ENCODE measurements at places on chromosomes 6 and 20.

DNA sequence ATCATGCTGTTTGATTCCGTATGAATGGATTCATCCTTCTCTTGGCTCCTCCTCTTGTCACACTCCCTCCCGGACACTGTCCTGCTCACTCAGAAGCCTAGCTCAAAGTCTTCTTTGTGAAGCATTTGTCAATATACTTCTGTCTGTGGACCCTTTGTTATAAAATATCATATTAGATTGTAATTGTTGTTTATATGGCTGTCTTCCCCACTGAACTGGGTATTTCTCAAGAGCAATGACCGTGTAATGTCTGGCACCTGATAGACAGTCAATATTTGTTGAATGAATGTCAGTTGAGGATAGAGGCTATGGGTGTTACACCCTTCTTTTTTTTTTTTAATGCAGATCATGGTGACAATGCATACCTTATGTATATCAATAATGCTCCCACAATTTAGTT is 335.3 kb downstream of the SOX4 start:
- no peak for DNase-seq

- no peak for DNase-seq
Observed at GRCh38 chr6:144283646-144284477, 1.3 kb upstream of the UTRN start.

DNA sequence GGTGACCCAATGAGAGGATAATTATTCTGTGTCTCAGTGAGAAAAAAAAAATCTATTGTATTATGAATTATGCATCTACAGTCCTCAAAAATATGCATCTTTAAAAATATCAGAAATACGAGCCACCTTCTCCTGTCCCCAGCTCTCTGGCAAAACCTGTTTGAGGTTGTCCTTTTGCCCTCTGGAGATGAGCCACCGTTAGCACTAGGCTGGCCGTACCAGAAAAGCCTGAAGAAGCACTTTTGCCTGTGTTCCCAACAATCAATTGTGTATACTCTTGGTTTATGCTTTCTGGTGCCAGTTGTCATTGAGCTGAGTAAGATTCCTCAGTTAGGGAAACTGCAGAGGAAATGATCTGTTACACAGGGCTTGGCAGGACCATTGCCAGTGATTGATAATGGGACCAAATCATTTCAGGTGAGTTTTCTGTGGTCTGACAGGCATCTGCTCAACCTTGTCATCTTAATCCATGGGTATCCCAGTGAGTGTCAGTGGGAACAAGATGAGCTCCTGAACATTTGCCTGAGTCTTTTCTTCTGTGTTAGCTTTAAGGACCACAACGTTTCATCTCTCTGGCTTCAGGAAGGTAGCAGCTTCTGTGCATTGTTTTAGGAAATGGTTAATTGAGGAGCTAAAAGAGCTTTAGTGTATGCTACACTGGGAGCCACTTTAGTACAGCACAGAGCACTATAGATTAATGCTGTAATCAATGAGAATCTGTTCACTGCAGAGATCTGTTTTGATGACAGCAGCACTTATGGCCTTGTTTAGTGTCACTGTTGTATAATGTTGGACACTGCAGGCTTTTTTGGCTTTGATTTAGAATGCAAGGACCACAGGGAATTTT is 330.1 kb downstream of the RIMS1 start:
- DNase-seq: no peak

GRCh38 chr6:5936140-5936539 is 70.6 kb downstream of the NRN1 start:
- DNase-seq: no peak

- no peak for DNase-seq
Observed at GRCh38 chr6:41637194-41638001, 870 bp upstream of the MDFI start.

GRCh38 chr6:168838037-168838399 is 397.0 kb downstream of the SMOC2 start:
- no peak for DNase-seq

DNA sequence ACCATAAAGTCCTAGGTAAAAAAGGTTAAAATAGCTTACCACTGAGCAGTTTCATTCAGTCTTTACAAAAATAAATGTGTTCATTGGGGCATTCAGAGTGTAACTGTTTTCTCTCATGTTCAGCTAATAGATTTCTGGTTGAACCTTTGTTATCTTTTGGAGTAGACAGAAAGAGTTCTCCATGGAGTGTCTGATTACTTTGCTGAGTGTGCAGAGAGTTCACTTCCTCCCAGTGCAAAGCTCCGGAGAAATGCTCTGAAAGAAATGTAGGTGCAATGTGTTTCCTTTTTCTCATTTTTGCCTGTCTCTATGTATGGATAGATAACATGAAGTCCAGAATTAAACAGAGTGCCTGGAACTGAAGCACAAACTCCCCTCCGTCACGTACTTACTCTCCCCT is 52.6 kb downstream of the JAG1 start:
- no peak for DNase-seq

DNA sequence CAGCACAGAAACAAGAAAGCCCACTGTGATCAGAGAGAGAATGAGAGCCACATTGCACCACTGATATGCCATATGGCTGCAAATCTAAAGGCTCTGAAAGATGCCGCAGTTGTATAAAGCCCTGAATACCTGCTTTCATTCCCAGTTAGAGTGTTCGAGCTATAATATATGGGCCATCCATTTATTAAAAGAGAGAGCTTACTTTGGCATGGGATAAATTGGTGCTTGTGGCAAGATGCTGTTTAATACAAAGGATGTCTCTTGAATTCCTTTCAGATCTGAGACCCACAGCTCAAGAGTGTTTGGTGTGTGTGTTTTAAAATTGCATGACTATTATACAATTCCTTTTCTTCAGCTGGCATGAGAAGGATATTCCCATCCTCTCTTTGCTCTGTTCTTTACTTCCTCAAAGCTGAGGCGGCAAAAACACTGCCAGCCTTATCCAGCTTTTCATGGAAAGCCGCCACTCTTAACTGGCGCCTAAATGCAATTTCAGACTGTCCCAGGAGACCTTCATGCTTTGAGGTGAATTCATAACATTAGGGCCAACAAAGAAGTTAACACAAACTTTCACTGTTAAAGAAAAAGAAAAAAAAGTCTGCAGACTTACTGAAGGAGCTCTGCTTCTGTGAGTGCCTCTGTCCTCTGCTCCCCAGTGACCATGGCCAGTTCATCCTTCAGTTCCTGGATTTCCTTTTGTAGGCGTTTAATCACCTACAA is 147.6 kb downstream of the KIF6 start:
- DNase-seq: no peak

DNA sequence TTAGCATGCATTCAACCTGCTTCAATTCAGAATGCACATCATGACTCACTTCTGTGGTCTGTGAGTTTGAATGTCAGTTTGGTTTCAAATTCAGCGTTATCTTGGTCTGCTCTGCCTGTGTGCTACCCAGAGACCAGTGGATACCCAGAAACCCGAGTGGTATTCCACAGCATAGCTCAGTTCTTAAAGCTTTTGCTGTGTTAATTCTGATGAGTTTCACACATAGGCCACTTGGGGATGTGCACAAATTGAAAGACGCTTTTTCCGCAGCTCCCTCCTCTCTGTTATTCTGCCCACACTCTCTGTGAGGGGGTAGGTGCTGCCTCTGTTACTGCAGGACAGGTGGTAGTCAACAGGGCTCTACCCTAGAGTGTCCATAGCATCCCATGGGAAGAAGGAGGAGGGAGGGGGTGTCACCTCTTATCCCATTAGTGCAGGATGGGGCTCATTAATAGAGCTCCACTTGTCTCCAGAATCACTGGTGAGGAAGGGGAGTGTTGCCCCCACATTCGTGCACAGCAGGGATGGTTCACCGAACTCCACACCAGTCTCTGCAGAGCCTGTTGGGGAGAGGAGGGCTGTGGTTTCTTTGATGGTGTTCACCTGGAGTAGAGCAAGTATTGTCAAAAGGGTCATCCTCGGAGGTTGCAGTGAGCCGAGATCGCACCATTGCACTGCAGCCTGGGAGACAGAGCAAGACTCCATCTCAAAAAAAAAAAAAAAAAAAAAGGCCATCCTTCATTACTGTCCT is 29.2 kb upstream of the SDCBP2 start:
- DNase-seq: no peak

- DNase-seq: no peak
Observed at GRCh38 chr6:158996856-158997255, 3.1 kb downstream of the RSPH3 start.

- no peak for DNase-seq
Observed at GRCh38 chr6:52551483-52552277, 25.2 kb downstream of the TRAM2 start.

DNA sequence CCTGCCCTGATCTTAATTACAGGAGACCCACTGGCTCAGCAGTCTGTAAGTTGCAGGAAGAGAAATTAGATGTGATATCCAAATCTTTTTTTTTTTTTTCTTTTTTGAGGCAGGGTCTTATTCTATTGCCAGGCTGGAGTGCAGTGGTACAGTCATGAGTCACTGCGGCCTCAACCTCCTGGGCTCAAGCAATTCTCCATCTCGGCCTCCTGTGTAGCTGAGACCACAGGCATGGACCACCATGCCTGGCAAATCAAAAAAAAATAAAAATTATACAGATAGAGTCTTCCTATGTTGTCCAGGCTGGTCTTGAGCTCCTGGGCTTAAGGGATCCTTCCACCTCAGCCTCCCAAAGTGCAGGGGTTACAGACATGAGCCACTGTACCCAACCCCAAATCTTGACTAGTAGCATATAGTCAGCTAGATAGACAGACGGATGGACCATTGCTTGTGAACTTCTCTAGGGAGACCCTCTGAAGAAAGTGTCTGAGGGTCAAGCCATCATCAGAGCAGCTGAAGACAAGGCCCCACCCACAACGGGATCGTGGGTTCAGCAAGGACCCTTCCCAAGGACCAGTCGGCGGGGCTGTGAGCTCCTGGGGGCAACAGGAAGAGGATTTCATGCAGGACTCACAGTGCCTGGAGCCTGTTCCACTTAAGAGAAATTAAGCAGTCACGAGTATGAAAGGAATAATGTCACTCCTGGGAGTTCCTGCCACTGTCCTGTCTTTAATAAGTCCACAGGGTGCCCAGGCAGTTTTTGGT is 222.7 kb downstream of the ANKRD60 start:
- DNase-seq: no peak

- no peak for DNase-seq
Observed at GRCh38 chr20:51801122-51801822, 1.0 kb downstream of the SALL4 start.

GRCh38 chr6:148413321-148414091 is 70.9 kb downstream of the SASH1 start:
- DNase-seq: no peak

DNA sequence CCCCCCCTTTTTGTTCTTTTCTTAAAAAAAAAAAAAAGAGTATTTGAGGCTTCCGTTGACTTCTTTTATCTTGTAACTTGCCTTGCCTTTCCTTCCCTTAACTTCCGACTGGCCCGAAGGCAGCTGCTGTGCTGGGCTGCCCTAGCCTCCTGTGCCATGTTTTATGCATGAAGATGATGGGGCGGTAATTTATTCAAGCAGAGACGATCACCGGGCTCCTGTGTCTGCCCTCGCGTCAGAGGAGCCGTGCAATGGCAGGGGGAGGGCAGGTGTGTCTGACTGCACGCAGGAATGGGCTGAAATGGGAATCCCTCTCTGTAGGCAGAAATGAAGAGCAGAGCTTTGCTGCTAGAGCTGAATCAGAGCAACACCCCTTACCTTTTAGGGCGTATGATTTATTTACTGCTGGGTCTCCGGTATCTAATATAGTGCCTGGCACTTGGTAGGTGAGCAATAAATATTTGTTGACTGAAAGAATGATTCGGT is 106.3 kb upstream of the RIPOR2 start:
- DNase-seq: no peak

GRCh38 chr20:13936781-13937576 is 53.4 kb downstream of the SEL1L2 start:
- DNase-seq: no peak

GRCh38 chr6:20711518-20711917 is 177.3 kb downstream of the CDKAL1 start:
- DNase-seq: no peak

- no peak for DNase-seq
Observed at GRCh38 chr6:81241126-81242041, 511.1 kb downstream of the TENT5A start.

GRCh38 chr6:135576055-135576454 is 78.5 kb upstream of the AHI1 start:
- no peak for DNase-seq

DNA sequence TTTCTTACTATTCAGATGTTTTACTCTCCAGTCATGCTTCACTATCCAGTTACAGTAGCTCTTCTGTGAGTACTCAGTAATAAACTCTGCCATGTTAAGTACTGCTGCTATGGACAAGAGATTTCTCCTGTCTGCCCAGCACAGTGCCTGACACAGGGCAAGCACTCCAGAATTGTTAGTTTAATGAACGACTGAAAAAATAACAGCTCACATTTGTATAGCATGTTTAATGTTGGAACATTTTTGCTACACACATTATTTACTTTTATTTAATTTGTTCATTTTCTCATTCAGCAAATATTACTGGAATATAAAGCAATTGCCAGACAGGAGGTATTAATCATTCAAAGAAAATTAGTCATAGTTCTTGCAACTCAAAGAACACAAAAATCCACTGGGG is 142.6 kb upstream of the HMGN3 start:
- DNase-seq: no peak

DNA sequence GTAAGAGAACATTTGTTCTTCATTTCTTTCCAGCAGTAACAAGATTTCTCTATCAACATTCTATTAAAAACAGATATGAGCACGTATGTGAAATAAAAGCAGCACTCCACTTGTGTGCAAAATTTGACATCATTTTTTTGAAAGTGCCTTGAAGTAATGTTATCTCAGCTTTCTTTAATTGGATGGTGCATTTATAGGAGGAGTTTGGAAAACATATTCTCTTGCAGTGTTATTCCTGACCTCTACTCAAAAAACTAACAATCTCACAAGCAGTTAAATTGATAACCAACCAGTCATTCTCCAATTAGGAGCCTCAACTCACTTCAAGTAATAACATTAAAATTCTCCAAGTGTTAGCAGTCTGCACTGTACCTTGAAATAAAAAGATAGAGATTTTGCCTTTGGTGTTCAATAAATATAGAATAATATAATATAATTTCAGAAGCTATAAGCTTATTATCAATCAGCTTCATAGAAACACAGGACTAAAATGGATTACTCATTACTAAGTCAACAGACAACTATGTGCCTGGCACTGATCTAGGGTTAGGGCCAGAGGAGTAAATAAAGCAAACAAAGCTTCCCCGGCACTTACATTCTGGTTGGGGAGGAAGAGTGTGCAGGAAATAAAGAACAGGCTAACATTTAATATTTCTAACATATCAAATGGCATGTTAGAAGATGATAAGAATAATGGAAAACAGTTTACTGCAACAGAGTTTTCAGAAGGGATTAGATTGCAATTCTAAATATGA is 149.0 kb upstream of the SGK1 start:
- DNase-seq: no peak

GRCh38 chr20:56925082-56925830 is 296.1 kb downstream of the TFAP2C start:
- no peak for DNase-seq

GRCh38 chr6:149763866-149764265 is 14.3 kb downstream of the PCMT1 start:
- DNase-seq: no peak

All from anterior cingulate cortex (tissue), 58 donors.